ENCODE measurements at places on chromosomes 3 and 15.

DNA sequence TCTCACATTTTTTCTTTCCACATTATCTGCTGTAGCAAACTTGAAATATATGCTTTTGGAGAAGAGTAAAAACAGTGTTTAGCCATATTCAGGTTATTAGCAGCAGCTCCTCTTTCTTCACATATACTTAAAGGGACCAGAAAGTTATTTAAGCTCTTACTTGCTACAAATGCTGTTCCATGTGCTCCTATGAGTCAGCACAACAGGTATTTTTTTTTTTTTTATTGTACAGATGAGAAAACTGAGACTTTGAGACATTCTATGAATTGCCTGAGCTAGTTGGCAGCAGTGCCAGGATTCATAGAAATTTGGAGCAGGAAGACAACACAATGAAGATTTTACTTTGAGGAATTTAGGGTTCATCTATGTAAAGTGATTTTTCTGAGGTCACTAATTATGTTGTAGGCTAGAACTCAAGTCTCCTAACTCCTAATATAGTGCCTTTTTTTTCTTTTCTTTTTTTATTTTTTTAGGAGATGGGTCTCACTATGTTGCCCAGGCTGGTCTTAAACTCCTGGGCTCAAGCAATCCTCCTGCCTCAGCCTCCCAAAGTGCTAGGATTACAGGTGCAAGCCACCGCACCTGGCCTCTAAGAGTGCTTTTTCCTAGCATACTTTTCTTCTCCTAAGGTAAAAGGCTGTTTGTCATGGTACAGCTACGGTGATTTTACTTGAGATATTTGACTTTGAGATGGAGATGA is 23.6 kb downstream of the SETD5 start:
- no peak for DNase-seq

- no peak for DNase-seq
Observed at GRCh38 chr15:57167821-57168395, 208.4 kb upstream of the CGNL1 start.

DNA sequence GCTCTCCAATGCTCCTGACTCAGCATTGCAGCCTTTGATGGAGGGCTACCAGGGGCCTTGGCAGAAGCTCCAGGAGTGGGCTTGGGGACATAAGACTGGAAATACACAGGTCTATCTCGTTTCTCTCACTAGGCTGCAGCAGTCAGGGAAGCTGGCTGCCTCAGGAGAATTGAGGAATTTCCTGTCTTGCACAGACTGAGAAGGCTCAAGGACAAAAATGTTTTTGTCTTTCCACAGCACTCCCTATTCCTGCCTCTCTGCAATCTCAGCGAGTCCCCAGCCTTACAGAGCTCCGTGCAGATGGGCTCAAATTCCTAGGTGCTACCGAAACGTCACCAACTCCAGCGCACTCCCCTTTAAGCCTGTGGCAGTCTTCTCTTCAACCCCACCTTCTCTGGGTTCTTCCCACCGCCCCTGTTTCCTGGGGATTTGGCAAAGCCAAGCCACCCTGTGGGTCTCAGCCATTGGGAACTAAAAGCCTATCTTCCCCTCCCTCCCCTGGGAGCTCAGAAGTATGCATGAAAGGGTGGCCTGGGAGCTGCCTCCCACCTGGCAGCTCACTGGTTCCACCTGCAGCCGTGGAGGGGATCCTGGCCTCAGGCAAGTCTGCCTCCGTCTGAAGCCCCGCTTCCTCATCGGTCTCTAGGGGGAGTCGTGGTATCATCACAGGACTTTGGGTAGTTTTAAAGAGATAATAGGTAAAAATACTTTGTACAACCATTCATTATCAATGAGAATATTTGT is 322.6 kb upstream of the FRG2C start:
- DNase-seq: no peak

DNA sequence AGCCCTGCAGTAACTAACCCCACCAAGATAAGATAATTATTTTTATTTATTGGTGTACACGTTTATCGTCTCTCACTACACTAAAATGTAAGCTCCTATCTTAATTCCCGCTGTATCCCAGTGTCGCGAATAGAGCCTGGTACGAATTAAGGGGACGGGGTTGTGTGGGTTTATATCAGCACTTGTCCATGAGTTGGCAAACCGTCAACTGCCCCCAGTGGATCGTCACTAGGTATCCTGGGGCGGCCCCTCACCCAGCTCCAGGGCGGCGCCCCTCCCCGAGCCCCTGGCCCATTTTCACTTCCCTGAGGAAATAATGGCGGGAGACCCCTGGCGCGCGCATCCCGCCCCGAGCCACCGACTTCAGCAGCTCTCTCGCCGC is 465 bp downstream of the RUVBL1 start:
- no peak for DNase-seq

DNA sequence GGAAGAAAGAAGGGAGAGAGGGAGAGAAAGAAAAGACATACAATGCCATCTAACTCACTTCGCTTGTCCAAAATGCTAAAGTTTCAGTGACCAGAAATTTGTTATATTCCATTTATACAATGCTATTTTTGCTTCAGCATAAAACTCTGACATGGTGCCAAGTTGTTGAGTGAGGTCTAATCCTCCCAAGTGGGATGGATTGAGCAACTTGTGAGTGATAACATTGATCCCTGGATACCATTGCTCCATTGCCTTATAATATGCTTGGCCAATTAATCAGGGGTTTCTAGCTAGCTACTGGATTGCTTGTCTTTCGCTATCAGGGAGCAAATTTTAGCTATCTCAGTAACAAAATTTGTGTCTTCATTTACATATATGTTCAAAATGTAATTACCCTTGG is 615.6 kb upstream of the DPPA4 start:
- no peak for DNase-seq

GRCh38 chr15:69914040-69914439 is 183.7 kb downstream of the TLE3 start:
- no peak for DNase-seq

DNA sequence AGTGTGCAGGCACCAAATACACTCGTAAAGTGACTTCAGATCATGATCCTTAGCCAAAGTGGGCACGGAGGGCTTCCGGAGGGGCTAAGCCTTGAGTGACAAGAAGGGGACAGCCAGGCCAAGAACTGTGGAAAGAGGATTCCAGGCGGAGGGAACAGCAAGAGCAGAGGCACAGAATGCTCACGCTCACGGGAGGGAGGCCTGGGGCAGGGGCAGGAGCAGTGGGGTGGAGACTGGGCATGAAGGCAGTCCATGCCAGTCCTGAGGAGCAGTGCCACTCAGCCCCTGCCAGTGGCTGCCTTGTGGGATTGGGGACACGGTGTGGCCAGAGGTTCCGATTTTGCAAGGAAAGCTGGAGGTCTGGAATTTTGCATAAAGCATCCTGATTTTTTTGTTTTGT is 36.0 kb downstream of the DNAJB8 start:
- DNase-seq: no peak

DNA sequence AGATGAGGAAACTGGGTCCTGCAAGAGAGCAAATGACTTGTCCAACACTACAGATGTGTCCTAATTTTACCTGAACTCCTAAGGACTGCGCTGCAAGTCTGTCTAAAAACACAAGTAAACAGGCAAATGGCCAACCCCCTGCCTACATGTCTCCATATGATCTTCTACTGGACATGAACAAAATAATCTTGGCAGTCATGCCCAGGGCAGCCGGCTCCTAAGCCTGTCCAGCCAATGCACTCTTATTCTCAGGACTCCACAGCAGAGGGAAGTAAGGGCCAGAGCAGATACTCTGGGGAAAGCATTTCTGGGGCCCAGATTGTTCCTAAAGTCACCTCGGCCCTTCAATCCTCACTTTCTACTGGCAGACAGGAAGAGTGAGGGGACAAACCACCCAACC is 10.3 kb downstream of the COLQ start:
- DNase-seq: no peak

GRCh38 chr3:197186887-197187588 is 111.4 kb downstream of the DLG1 start:
- peak; percentile 66 for DNase-seq

- DNase-seq: no peak
Observed at GRCh38 chr3:39806820-39807219, 2.6 kb upstream of the MYRIP start.

DNA sequence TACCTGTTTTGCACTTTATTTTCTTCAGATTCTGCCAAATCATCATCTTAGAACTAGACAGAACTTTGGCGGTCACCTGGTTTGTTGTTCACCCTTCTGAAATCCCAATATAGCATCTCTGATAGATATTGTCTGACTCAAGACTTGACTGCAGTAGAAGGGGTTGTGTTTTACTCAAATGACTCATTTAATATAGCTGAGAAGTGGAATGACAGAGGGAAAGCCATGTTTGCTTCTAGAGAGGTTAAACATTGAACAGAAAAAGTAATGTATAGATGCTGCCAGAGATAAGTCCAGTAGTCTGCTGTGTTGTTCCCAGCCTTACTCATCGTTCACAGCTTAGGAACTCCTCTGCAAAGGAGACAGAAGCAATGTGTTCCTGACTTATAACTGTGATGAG is 402.0 kb downstream of the AGBL1 start:
- no peak for DNase-seq

- no peak for DNase-seq
Observed at GRCh38 chr3:140761076-140761639, 83.3 kb downstream of the TRIM42 start.

- DNase-seq: no peak
Observed at GRCh38 chr3:39438880-39439279, 28.6 kb upstream of the MOBP start.

- DNase-seq: no peak
Observed at GRCh38 chr3:12890610-12891390, 49.4 kb upstream of the RPL32 start.

GRCh38 chr3:38453075-38453912 is at the start of gene ACVR2B:
Gene ACVR2B (plus strand): TSS chr3:38453890. CDS start chr3:38454323, 433 bp downstream.
- DNase-seq: peak; percentile 80

- DNase-seq: no peak
Observed at GRCh38 chr3:188916934-188917401, 254.8 kb upstream of the TPRG1 start.

- no peak for DNase-seq
Observed at GRCh38 chr3:55704521-55704920, 217.4 kb upstream of the WNT5A start.

DNA sequence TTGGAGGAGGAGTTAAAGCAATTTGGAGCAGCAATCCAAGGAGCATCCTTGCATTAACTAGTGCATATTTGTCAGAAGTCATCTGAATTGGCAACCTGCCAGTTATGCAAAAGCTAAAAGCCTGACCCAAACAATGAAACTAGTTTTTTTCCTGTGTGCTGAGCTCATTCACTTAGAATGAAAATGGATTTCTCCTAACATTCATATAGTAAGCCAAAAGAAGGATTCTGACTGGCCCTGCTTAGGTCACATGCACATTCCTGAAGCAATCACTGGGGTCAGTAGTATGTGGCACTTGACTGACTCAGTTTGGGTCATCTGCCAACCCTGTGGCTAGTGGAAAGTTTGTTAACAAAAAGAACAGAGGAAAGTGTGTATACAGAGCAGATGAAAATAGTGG is 30.5 kb downstream of the OXSM start:
- no peak for DNase-seq

- no peak for DNase-seq
Observed at GRCh38 chr3:72187131-72187530, 402.2 kb upstream of the PROK2 start.

- DNase-seq: no peak
Observed at GRCh38 chr3:101781166-101781565, 2.2 kb downstream of the NXPE3 start.

DNA sequence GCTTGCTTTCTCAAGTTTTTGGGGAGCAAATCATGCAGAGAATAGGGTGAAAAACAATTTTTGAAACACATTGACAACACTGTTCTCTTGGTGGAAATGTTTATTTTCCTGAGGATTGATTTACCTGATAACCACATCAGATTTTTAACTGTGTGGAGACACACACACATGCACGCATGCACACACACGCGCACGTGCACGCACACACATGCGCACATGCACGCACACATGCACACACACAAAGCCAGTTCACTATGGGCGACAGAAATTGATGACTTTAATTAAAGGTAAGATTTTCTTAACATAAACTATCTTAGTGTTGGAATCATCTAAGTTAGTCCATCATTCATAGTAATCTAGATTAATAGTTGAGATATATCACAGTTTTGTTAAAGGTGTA is 15.3 kb downstream of the LMLN start:
- DNase-seq: no peak

- no peak for DNase-seq
Observed at GRCh38 chr3:13195374-13195773, 122.1 kb upstream of the IQSEC1 start.

DNA sequence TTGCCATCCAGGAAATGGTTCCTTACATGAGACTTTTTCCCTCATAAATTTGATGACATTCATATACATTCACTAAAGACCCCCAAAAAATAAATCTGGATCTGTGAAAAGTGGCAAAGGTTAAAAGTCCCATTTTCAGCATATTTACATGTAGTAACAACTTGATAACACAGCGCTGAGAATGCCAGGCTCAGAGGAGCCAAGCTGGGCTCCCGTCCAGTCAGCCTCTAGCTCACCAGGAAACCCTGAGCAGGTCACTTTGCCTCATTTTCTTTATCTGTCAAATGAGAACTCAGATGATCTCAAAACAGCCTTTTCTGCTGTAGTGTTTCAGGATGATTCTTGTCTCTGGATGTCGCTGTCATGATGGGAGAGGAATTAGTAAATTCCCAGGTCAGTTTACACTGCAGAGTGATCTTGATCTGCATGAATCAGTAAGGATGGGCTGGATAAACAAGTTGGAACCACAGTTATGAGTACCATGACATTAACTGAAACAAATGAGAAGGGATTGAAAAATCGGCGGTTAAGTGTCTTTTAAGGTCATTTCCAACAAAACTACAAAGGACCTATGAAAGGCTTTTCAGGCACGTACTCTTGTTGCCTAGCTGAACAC is 82.8 kb downstream of the PPARG start:
- no peak for DNase-seq

DNA sequence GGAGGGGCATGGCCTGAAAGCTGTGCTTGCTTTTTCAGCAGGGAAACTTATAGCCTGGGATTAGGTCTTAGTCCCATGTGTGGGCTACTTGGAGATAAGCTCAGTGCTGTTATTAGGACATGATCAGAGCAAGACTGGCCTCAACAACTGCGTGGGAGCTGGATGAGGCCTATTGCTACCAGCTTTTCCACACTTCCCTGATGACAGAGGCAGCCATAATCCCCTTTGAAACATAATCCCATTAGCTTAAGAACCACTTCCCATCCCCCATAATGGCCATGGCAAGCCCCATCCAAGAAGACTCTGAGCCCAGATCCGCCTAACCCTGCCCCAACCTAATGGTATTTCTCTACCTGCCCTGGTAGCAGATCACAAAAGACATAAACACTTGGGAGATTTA is 26.6 kb upstream of the GK5 start:
- DNase-seq: no peak

DNA sequence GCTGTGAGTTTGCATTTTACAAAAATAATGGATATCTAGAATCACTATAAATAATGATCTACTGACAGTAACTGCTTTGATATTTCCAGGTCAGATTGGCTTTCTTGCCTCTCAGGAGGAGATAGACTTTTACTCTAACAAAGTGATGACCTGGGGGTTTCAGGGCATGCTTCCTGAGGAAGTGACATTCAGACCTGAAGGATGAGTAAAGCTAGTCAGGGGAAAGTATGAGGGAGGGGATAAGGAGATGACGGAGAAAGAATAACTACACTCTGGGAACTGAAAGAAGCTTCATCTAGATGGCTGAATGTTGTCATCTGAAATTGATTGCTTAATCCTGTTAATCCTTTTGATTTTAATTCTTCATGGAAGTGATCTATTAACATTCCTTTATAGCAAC is 32.2 kb downstream of the ARMC8 start:
- no peak for DNase-seq

GRCh38 chr3:95442766-95443165 is 1371.6 kb upstream of the EPHA6 start:
- no peak for DNase-seq
